ENCODE measurements at places on chromosomes 16 and 17.

- DNase-seq, result no peak
Measured at GRCh38 chr17:72778169-72779151, 314.0 kb downstream of the SLC39A11 start.

GRCh38 chr17:50266384-50267073 lies 7.7 kb upstream of the TMEM92 start:
- no peak for DNase-seq

- DNase-seq, result no peak
Measured at GRCh38 chr16:83887564-83887963, 11.4 kb upstream of the MLYCD start.

DNA sequence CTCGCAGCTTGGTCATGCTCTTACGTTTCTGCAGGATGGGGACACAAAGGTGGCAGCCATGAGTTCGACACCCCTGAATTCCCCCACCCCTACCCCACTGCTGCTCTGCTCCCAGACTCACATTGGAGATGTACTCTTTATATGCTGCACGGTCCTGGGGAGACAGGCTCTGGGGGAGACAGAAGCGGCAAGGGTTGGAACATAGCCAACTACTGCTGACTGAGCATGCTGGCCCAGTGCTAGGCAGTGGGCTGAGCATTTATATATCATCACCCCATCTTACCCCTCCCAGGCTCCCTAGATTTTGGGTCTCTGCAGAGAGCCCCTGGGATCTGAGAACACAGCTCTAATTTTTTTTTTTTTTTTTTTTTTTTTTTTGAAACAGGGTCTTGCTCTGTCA lies 8.1 kb upstream of the ATXN7L3 start:
- no peak for DNase-seq

DNA sequence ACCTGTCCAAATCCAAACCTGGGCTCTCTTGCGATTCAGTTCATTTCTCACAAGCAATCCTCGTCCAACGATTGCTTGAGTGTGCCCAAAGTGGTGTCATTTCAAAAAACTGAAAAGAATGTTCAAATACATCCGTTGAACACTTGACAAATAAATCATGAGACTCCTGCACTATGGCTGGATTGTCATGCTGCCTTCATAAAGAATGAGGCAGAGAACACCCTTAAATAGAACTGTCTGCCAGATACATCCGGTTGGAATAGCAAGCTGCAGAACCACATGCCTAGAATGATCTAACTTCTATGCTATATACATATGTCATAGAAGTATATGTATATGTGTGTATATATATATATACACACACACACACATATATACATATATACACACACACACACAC lies 55.4 kb upstream of the HAPSTR1 start:
- no peak for DNase-seq

DNA sequence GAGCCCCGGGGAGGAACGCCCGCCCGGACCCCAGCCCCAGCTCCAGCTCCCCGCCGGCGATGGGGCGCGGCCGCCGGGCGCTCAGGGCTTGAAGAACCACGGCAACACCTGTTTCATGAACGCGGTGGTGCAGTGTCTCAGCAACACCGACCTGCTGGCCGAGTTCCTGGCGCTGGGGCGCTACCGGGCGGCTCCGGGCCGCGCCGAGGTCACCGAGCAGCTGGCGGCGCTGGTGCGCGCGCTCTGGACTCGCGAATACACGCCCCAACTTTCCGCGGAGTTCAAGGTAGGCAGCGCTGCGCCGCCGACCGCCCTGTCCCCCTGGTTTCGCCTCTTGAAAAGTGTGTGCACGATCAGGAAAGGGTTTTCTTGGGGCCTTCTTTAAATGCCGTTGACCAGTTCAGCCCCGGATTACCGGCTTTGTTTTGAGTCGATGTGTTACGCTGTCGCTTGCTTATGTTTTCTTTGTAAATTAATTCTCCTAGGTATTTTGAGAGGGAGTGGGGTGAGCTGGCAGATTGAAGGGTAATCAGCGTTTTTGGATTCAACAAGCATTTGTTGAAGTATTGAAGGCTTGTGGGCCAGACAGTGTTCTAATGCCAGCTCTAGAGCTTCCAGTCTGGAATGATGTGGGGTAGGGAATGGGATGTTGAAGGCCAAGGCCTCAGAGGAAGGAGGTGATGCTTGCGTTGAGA lies 681 bp downstream of the USP43 start:
- DNase-seq, result no peak

DNA sequence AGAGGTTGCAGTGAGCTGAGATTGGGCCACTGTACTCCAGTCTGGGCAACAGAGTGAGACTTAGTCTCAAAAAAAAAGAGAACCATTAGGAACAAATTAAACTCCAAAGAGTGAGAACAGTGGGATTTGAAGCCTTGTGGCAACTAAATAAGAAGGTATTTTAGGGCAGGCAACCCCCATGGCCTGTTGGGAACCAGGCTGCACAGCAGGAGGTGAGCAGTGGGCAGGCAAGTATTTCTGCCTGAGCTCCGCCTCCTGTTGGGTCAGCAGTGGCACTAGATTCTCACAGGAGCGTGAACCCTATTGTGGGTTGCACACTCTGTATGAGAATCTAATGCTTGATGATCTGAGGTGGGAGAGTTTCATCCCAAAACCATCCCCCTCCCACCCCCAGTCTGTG lies 57.6 kb upstream of the MED9 start:
- no peak for DNase-seq

DNA sequence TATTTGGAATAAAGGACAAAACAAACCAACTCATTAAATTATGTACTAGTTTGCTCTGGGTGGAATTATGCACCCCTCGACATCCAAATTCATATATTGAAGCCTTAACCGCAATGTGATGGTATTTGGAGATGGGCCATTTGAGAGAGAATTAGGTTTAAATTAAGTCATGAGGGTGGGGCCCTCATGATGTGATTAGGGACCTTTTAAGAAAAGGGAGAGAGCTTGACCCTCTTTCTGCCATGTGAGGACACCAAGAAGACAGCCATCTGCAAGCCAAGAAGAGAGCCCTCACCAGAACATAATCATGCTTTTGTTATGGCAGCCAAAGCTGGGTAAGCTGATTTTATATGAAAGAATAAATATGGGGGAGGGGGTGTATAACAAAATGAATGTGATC lies 2.0 kb downstream of the C16orf87 start:
- no peak for DNase-seq

GRCh38 chr17:81648013-81648706 lies 8.2 kb downstream of the PDE6G start:
- no peak for DNase-seq

GRCh38 chr17:68705714-68706076 lies 104.5 kb upstream of the FAM20A start:
- DNase-seq, result no peak

DNA sequence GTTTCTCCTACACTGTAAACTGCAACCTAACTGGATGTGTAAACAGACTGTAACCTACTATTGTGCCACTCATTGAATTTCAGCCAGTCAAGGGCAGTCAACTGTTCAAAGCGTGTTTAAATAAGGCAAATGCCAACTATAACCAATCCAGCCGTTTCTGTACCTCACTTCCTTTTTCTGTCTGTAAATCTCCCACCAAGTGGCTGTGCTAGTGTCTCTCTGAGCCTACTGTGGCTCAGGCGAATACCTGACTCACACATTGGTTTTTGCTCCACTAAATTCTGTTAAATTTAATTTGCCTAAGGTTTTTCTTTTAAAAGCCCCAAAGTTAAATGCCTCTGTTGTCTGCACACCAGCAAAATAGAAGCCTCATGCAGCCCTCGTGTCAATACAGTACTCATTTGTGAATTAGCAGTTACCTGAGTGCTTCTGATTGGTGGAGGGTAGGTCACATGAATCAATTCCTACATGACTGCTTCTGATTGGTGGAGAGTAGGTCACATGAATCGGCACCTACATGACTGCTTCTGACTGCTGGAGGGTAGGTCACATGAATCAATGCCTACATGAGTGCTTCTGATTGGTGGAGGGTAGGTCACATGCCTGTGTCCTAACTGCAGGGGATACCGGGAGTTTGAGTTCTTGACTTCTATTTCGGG lies 31.1 kb upstream of the CCR7 start:
- peak; percentile 21 for DNase-seq

- no peak for DNase-seq
Measured at GRCh38 chr16:90077757-90078578, 837 bp upstream of the PRDM7 start.

DNA sequence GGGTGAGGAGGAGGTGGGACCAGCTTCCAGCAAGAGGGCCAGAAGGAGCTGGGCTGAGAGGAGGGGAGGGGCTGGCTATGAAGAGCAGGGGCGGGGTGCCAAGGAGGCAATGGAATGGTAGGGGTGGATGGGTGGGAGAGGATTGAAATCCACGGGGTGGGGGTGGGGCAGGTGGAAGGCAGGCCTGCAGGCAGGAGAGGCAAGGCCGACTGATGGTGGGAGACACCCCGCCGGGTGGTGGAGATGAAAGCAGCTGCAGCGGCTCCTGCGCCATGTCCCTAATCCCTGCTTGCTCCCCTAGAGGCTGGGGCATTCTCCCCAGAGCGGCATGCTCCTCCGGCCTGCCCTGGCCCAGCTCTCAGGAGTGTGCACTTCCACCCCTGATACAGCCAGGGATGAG lies 27.8 kb upstream of the TAC4 start:
- no peak for DNase-seq

- no peak for DNase-seq
Measured at GRCh38 chr16:46857368-46857945, 26.5 kb upstream of the C16orf87 start.
